Activated CD8-positive, alpha-beta memory T cell treated with anti-CD3 and anti-CD28 coated beads for 4 hours (primary cell): ENCODE measurements at places on chromosomes 3 and 15.

DNA sequence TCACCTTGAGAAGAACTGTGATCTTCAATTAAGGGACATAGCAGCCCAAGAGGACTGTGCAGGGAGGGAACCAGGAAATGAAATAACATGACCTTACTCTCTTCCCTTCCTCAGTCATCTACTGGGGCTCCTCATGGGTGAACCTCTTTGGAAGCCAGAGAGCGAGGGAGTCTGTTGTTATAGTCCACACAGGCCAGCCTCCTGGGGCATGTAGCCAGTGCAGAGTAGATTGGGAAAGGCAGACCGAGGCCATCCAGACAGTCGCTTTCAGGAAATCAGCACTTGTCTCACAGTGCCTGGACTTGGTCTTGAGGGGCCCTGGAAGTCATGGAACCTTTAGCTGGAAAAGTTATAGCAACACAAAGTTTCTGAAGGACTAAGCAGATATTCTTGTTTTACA lies 6.1 kb downstream of the CRTAP start:
- DNase-seq: no peak

GRCh38 chr15:74563442-74563841 lies 22.4 kb downstream of the ARID3B start:
- no peak for DNase-seq

GRCh38 chr15:83983634-83984458 lies 251.7 kb upstream of the GOLGA6L4 start:
- no peak for DNase-seq

GRCh38 chr3:54846119-54846518 lies 81.7 kb downstream of the LRTM1 start:
- DNase-seq: no peak

DNA sequence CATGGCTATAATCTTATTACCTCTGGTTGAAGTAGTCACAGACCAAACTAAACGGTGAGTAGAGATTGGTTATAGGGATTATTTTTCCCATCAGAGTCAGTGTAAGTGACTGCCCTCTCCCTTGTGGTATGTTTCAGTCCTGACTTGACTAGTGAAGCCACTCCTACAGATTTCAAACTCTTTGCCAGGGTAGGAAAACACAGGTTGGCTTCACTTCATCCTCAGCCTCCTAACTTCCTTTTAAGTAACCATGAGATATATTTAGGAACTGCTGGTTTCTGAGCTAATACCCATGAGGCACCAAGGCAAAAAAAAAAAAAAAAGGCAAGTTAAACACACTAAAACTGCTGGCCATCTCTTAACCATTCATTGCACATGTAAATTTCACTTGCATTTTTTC lies 349.2 kb upstream of the MCTP2 start:
- no peak for DNase-seq

- no peak for DNase-seq
Measured at GRCh38 chr15:85839643-85840042, 44.9 kb upstream of the KLHL25 start.
